ENCODE measurements at places on chromosomes 13 and 19. TPM values are rescaled to one million over a fixed set of nuclear protein-coding genes. Genes with fewer than 3 reads are reported as not detected.

- DNase-seq, result no peak
Measured at GRCh38 chr19:18401580-18402112, 4.2 kb upstream of the LRRC25 start.

DNA sequence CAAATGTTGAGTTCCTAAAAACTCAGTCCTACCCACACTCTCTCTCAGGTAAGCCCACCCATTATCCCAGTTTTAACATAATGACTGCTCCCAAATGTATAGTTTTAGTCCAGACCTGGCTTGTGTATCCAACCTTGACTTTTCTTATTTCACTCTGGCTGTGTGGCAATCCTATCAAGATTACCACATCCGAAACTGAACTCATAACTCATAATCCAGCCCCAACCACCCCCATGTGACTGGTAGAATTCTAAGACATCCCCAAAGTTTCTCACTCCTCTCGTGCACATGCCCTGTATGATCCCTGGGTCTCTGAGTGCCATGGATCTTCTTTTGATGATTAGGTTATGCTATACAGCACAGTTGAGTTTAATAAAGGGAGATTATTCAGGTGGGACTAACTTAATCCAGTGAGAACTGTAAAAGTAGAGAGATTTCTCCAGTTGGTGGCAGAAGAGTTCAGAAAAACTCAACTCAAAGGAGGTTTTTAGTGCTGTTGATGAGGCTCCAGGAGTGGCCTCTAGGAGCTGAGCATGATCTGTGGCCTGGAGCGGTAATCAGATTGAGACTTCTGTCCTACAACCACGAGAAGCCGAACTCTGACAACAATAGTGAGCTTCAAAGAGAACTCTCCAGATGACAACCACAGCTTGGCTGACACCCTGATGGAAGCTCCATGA, 413.4 kb downstream of the ZNF536 start:
- no peak for DNase-seq

GRCh38 chr19:52646571-52647217, 8.5 kb upstream of the ZNF83 start:
- no peak for DNase-seq

DNA sequence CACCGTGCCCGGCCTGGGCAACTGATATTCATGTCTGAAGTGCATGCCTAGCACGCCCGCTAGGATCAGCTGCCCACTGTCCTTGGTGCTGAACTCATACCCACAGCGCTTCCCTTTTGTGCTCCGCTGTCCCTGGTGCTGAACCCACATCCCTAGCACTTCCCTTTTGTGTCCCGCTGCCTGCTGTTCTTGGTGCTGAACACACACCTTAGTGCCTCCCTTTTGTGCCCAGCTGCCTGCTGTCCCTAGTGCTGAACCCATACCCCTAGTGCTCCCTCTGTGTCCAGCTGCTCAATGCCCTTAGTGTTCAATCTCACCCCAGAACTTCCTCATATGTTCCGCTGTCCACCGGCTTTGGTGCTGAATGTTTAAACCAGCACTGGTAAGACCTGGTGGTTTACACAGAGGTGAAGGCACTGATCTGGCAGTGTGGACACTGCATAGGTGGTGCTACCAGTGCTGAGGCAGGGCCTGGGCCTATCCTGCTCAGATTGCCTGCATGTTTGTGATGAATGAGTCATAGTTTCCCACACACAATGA, 26.3 kb upstream of the SIGLEC11 start:
- peak; percentile 74 for DNase-seq

The ZNF440 gene
- 6.3 TPM for polyA plus RNA-seq

DNA sequence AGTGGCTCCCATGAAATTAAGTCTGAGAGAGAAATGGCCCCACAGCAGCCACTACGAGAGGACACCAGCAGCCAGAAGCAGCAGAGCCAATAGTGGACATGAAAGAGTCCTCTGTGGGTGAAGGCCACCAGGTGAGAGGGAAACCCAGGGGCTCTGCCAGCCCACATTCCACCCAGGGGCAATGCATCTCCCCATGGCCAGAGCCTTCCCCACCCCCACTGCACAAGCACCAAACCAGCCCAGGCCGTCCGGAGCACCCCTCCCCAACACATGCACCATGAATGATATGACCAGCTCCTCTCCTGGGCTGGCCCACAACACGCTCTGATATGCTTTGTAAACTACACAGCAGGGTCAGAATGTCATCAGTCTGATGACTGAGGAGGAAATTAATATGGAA, 66.9 kb downstream of the TSHZ3 start:
- no peak for DNase-seq

- DNase-seq, result no peak
Measured at GRCh38 chr19:4641132-4641531, 1.8 kb downstream of the TNFAIP8L1 start.

The CCDC70 gene
- not detected for polyA plus RNA-seq

DNA sequence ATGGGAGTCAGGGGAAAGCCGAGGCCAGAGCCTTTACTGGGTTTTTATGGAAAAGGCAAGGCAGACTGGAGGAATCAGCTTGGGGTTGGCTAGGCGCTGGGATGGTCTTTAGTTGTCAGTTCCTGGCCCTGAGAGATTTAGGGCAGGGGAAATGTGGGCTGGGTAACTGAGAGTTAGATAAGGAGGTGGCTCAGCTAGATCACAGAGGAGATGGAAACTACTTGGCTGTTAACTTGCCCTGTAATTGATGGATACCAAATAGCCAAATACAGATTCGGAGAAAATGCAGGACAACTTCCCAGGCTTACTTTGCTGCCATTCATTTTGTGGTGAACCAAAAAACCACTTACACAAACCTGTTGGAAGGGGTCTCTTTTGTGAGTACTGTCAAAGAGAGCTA, 54.0 kb downstream of the LRCH1 start:
- no peak for DNase-seq

The ATP8B3 gene
- 2.8 TPM for polyA plus RNA-seq

DNA sequence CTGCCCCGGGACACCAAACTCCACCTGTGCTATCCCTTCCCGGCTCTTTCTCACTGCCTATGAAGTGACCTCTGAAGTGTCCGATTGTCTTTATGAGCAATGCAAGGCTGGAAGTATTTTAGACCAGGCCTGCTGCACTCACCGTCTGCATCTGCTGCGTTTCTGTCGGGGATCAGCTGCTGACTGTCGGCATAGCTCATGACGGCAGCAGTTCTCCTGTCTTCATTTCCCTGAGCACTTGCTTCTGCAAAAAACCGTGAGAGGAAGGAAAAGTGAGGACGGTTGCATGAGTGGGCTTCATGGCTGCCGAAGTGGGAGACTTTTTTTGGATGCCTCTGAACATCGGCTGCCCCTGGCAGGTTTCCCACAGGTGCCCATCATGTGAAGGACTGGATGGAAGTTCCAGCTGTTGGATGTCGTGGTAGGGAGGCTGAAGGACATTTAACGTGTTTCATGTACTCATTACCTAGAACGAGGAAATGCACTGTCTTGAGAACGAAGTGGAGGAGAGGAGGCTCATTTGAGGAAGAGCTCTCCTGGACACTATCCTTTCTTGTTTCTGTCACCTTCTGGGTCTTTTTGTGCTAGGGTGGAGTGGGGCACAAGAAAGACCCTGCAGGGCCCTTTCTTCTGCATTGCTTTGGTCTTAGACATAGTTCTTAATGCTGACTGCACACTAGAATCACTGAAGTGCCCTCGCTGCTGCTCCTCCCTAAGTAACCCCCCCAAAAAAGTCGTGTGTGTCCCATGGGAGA, 94.7 kb downstream of the RNASEH2B start:
- no peak for DNase-seq

The PGLYRP2 gene
- not detected for polyA plus RNA-seq

DNA sequence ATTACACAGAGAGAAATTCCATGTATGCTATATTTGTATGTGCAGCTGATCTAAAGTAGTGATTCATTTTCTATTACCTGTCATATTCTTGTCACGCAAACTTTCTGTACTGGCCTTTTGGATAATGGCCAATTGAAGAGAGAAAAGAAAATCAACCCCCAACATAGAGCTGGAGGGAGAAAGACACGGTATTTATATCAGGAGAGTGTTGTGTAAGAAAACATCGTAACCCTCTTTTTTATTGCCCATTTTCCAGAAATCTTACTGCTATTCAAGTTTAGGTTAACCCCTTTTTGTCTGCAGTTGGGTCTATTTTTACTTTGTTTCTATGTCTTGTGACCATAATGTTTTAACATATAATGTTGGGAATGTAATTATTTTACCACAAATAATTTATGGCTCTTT, 27.9 kb downstream of the DGKH start:
- no peak for DNase-seq

The CYP2A7 gene
- polyA plus RNA-seq, result not detected

DNA sequence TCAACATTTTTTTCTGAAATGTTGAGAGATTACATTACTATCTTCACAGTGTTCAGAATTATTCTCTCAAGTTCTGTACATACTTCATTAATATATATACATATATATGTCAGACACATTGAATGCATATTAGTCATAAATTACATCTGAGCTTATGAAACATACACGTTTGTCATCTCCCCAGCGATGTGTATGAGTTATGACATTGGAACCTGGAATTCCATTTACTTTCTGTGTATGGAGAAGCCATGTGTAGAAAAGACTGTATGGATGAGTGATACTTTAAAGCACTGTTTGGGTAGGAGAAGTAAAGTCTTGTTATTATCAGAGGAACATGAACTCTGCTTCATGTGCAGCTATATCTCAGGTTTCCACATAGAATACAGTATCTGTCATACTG, 167.2 kb downstream of the FGF14 start:
- no peak for DNase-seq

The METTL21C gene
- not detected for polyA plus RNA-seq

The WDR87 gene
- not detected for polyA plus RNA-seq

Data from AG04450 (cell line).